ENCODE measurements at places on chromosomes 1 and 21.

GRCh38 chr1:170692866-170693575 lies 29.1 kb downstream of the PRRX1 start:
- no peak for DNase-seq

DNA sequence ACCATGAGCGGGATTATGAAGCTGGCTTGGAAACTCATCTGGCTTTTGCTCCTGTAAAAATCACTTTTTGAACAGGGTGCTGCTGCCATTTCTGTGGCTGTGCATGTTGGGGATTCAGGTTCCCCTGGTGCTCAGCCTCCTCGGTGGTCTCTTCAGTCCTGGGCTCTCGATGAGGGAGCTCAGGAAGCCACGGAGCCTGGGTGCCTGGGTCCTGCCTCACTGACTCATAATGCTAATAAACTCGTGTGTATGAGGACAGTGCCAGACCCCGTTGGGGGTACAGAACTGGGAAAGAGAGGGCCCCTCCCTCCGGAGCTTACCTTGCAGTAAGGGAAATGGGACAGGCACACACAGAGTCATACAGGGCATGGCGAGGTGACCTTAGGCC lies 5.8 kb downstream of the COQ8A start:
- no peak for DNase-seq

- DNase-seq: peak; percentile 26
These were observed 9.1 kb upstream of the RAB7B start for GRCh38 chr1:206012086-206012859.

- no peak for DNase-seq
These were observed 2.0 kb downstream of the ARHGEF16 start for GRCh38 chr1:3456449-3456963.
